ENCODE measurements at places on chromosomes 6 and 20. TPM values are rescaled to one million over a fixed set of nuclear protein-coding genes. Genes with fewer than 3 reads are reported as not detected.

The KCNK16 gene
- not detected for total RNA-seq

The WFDC12 gene
- total RNA-seq: not detected

The GABRR2 gene
- 1.0 TPM for total RNA-seq

- no peaks in the 10 kb centered on the region for H3K36me3 ChIP-seq
- H3K4me3 ChIP-seq: no peak overlapping the region
- peaks cover 24% of the 10 kb centered on the region for H3K27me3 ChIP-seq
These were observed 193.4 kb downstream of the CDC5L start for GRCh38 chr6:44580901-44581300.

- no peaks in the 10 kb centered on the region for H3K27me3 ChIP-seq
- H3K4me3 ChIP-seq: peak overlapping the region; percentile 86
- peak; percentile 80 for DNase-seq
- peaks cover 47% of the 10 kb centered on the region for H3K36me3 ChIP-seq
These were observed 1.0 kb upstream of the DDAH2 start for GRCh38 chr6:31729979-31730630.

DNA sequence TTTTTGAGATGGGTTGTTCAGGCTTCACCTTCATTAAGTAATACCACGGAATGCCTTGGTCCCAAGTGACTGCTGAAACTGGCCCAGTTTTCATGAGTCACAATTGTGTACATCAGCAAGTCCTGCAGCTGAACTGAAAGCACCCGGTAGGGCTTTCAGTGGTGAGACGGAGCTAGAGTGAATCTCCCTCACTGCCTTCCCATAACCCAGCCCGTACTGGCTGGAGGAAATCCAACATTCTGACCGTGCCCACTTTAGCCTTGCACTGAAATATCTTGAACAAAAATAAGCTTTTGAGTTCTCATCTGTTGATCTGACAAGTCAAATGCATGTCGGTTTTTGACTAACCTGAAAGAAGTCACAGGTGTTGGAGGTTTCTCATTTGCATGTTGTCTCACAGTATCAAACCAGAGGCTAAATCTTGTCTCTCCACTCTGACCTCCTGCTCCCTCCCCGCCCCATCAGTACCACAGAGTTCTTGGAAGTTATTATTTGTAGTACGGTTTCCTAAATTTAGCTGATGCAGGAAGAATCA is 35.9 kb downstream of the DUSP22 start:
- H3K36me3 ChIP-seq: peaks cover 4% of the 10 kb centered on the region
- no peaks in the 10 kb centered on the region for H3K27me3 ChIP-seq
- no peaks in the 10 kb centered on the region for H3K4me1 ChIP-seq
- H3K27ac ChIP-seq: peak overlapping the region; percentile 57
- H3K4me3 ChIP-seq: no peak overlapping the region

DNA sequence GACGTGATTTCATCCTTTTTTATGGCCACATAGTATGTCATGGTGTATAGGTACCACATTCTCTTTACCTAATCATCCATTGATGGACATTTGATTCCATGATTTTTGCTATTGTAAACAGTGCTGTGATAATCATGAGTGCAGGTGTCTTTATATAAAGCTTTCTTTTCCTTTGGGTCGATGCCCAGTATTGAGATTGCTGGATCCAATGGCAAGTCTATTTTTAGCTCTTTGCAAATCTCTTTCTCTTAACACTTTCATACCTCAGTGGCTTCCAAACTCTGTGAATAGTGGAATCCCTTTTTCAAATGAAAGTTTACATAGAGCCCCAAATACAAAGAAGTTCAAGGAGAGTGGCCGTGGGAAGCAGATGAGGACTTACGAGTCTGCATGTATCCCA is 105.8 kb upstream of the SPTLC3 start:
- H3K4me1 ChIP-seq: no peaks in the 10 kb centered on the region
- no peak overlapping the region for H3K4me3 ChIP-seq
- no peak for DNase-seq

GRCh38 chr6:167819576-167819975 is 7.1 kb upstream of the AFDN start:
- DNase-seq: no peak
- H3K27ac ChIP-seq: no peak overlapping the region
- H3K4me1 ChIP-seq: no peaks in the 10 kb centered on the region

- H3K27me3 ChIP-seq: no peaks in the 10 kb centered on the region
- no peak for DNase-seq
- peak overlapping the region; percentile 99 for H3K27ac ChIP-seq
- H3K36me3 ChIP-seq: peaks cover 61% of the 10 kb centered on the region
- peaks cover 46% of the 10 kb centered on the region for H3K4me1 ChIP-seq
These were observed 141.3 kb upstream of the CARMIL1 start for GRCh38 chr6:25137916-25138232.

Measured in activated CD8-positive, alpha-beta memory T cell treated with anti-CD3 and anti-CD28 coated beads, Interleukin-2, amount 10 ng/mL, durations not matched to agents 7 days and 5 days (primary cell).